Aorta (tissue), 5 donors: ENCODE measurements at places on chromosomes 5 and 9. TPM values are rescaled to one million over a fixed set of nuclear protein-coding genes. Genes with fewer than 3 reads are reported as not detected.
A peak's percentile ranks its signal among the peaks of the same experiment; 100 is the strongest.

DNA sequence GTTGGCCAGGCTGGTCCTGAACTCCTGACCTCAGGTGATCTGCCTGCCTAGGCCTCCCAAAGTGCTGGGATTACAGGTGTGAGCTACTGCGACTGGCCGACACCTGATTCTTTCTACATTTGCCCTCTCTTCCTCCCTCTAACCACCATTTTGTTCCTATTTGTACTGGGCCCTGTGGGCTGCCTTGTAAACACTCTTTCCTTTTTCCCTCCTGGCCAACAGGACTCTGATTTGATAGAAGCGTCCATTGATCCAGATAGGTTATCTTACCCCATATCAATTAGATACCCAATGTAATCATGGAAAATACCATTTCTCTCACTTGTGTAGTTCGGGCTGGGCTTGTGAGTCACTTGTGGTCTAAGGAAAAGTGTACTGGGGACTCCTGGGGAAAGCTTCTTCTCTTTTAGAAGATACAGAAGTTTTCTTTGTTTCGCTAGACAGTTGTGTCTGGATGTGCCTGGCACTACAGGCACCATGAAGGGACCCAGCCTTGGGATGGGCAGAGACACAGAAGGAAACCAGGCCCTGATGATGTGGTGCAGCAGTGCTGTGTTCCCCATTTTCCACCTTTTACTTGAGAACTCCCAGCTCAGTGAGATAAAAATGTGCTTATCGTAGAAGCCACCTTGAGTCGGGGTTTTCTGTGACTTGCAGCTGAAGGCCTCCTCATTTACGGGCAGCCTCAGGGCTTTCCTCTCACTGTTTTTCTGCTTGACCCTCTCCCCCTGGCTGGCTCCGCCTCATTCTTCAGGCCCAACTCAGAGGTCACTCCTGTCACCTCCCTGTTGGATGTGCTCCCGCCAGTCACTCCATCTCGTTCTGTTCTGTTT is 32.8 kb upstream of the CPEB4 start:
- H3K4me1 ChIP-seq, result no peaks in the 10 kb centered on the region
- no peak overlapping the region for H3K27ac ChIP-seq
- H3K36me3 ChIP-seq, result no peaks in the 10 kb centered on the region
- H3K4me3 ChIP-seq, result no peak overlapping the region

DNA sequence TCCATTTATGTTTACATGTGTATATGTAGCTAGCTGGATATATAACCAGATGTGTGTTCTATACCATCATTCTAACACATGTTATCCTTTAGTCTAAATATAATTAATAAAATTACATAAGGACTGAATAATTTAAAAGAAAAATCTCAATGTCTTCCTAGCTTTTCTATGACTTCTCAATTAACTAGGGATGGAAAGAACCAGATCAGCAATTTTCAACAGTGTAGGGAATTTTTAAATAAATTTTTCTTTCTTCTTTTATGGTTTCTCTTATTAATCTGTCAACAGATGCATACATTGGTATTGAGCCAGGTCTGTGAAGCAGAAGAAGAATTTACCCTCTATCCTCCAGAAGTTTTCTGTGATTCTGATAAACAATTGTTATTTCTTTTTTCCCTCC is 2180.4 kb upstream of the C9orf72 start:
- DNase-seq, result no peak
- no peaks in the 10 kb centered on the region for H3K4me1 ChIP-seq
- H3K27me3 ChIP-seq, result no peaks in the 10 kb centered on the region
- H3K4me3 ChIP-seq, result no peak overlapping the region

DNA sequence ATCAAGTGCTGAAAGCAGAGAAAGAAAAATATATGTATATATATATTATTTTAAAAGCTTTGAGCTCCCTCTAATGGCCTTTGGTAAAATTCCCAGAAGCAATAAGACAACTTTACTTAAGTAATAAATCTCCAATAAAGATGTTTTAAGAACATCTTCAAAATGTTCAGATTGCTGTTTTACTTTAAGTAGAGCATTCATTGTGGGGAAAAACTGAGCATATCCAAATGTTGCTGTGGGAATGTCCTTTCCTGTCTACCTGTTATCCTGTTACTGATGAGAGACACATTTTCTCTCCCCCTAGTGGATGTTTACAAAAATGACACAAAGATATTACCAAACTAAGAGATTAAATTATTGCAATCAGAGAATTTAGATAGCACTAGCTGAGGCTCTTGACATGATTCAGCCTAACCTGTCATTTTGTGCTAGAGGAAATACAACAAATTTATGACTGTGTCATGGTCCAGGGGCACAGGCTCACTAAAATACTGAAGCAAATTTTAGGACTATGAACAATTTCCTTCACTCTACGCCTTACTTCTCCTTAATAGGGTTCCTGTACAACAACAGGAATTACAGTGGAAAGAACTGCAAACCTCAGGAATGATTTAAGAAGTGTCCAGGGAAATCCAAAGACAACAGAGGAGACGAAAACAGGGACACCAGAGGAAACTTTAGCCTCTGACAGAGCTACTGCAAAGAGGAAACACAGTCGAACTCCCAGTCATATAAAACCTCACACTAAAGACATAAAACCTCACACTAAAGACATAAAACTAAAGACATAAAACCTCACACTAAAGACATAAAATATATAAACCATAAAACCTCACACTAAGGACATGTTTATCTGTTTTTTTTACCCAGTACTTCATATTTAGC is 24.3 kb upstream of the PRRC1 start:
- no peaks in the 10 kb centered on the region for H3K36me3 ChIP-seq
- DNase-seq, result no peak
- no peaks in the 10 kb centered on the region for H3K4me1 ChIP-seq
- H3K27me3 ChIP-seq, result no peaks in the 10 kb centered on the region
- H3K4me3 ChIP-seq, result no peak overlapping the region

GRCh38 chr5:131812371-131813160 is 15.7 kb upstream of the FNIP1 start:
- no peak for DNase-seq
- no peaks in the 10 kb centered on the region for H3K4me1 ChIP-seq
- no peaks in the 10 kb centered on the region for H3K36me3 ChIP-seq

- no peaks in the 10 kb centered on the region for H3K27me3 ChIP-seq
- no peaks in the 10 kb centered on the region for H3K4me1 ChIP-seq
- H3K4me3 ChIP-seq, result no peak overlapping the region
- no peak overlapping the region for H3K27ac ChIP-seq
- no peaks in the 10 kb centered on the region for H3K36me3 ChIP-seq
- DNase-seq, result no peak
Observed at GRCh38 chr5:59460368-59461153, 433.0 kb downstream of the PDE4D start.

DNA sequence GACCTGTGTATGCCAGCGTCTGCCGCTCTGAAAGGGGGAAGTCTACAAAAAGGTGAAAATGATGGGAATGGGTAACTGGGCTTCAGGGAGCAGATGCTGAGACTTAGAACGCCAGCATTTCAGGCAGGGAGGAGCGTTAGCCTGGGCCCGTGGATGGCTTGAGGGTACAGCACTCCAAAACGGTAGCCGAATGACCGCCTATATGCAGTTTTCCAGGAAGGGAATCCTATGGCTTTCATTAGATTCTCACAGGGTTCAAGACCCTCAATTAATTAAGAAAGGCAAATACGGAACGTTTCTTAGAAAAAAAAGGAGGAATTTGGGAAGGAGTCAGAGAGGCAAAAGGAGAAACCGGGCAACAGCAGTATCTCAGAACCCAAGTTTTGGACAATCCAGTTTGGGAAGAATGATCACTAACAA is 639 bp downstream of the AMACR start:
- H3K36me3 ChIP-seq, result no peaks in the 10 kb centered on the region
- H3K27me3 ChIP-seq, result no peaks in the 10 kb centered on the region
- H3K4me1 ChIP-seq, result no peaks in the 10 kb centered on the region
- peak overlapping the region; percentile 62 for H3K4me3 ChIP-seq
- H3K27ac ChIP-seq, result peak overlapping the region; percentile 84

DNA sequence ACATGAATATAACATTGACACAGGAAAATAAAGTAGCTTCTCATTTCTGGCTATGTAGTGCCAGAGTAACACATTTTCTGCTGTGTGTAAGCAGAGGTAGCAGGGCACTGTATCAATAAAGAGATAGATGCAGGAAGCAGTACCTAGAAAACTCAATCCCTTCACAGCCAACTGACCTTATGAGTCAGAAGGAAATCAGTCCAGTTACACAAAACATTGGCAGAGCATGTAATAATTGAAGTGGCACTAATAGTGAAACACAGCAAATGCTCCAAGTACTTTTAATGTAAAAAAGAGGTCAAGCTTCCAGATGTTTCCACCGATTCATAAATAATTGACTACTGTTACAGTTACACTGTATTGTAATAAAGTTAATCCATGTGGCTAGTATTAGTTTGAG is 706.6 kb downstream of the EFNA5 start:
- H3K4me1 ChIP-seq, result no peaks in the 10 kb centered on the region
- H3K4me3 ChIP-seq, result no peak overlapping the region
- H3K27ac ChIP-seq, result no peak overlapping the region
- no peaks in the 10 kb centered on the region for H3K36me3 ChIP-seq
- no peak for DNase-seq

- no peak for DNase-seq
- no peaks in the 10 kb centered on the region for H3K36me3 ChIP-seq
- H3K27ac ChIP-seq, result no peak overlapping the region
- H3K4me3 ChIP-seq, result no peak overlapping the region
- no peaks in the 10 kb centered on the region for H3K27me3 ChIP-seq
- no peaks in the 10 kb centered on the region for H3K4me1 ChIP-seq
Observed at GRCh38 chr9:13424204-13424603, 144.7 kb upstream of the MPDZ start.

- H3K36me3 ChIP-seq, result no peaks in the 10 kb centered on the region
- H3K27me3 ChIP-seq, result no peaks in the 10 kb centered on the region
- H3K4me3 ChIP-seq, result no peak overlapping the region
- no peak for DNase-seq
- H3K4me1 ChIP-seq, result no peaks in the 10 kb centered on the region
Observed at GRCh38 chr9:38182321-38182720, 113.3 kb upstream of the SHB start.

DNA sequence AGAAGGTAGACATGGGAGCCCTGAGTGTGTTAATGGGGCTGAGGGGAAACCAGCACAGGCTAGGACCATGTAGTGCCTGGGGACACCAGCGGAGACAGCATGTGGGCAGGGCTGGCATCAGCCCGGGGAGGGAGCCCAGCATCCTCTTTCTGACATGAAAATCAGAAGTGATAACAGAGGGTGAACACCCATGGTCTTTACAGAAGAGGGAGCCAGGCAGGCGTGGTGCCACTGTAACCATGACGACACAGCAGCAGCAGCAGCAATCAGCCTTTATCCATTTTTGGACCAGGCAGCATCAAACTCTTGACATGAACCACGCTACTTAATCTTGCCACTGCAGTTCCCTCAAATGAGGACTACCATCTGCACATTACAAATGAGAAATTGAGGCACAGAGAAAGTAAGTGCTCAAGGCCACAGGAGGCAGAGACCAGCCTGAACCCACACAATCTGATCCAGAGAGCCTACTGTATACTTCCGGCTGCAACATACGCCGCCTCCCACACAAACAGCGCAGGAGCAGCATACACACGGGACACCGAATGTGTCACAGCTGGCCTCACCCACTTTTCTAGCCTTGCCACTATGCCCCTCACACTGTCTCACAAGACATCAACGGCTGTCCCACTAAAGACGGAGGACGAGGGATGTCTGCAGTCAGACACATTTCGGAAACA is 23.8 kb downstream of the CAMSAP1 start:
- H3K4me3 ChIP-seq, result no peak overlapping the region
- peaks cover 2% of the 10 kb centered on the region for H3K4me1 ChIP-seq
- no peak overlapping the region for H3K27ac ChIP-seq
- no peaks in the 10 kb centered on the region for H3K36me3 ChIP-seq
- DNase-seq, result no peak
- H3K27me3 ChIP-seq, result no peaks in the 10 kb centered on the region

GRCh38 chr5:135140446-135141204 is 106.6 kb upstream of the PITX1 start:
- H3K27me3 ChIP-seq, result no peaks in the 10 kb centered on the region
- no peak overlapping the region for H3K27ac ChIP-seq
- no peaks in the 10 kb centered on the region for H3K36me3 ChIP-seq
- no peak overlapping the region for H3K4me3 ChIP-seq
- peak; percentile 79 for DNase-seq

- H3K4me3 ChIP-seq, result no peak overlapping the region
- no peak for DNase-seq
- no peaks in the 10 kb centered on the region for H3K4me1 ChIP-seq
Observed at GRCh38 chr9:117411547-117411946, 3.3 kb downstream of the ASTN2 start.

- H3K27ac ChIP-seq, result no peak overlapping the region
- no peaks in the 10 kb centered on the region for H3K27me3 ChIP-seq
- no peaks in the 10 kb centered on the region for H3K36me3 ChIP-seq
- no peak overlapping the region for H3K4me3 ChIP-seq
- H3K4me1 ChIP-seq, result no peaks in the 10 kb centered on the region
Observed at GRCh38 chr5:65026816-65027548, 258.3 kb downstream of the CWC27 start.

- no peaks in the 10 kb centered on the region for H3K27me3 ChIP-seq
- no peak overlapping the region for H3K27ac ChIP-seq
- no peaks in the 10 kb centered on the region for H3K36me3 ChIP-seq
- no peak overlapping the region for H3K4me3 ChIP-seq
Observed at GRCh38 chr5:175873088-175873454, 1.7 kb downstream of the CPLX2 start.

DNA sequence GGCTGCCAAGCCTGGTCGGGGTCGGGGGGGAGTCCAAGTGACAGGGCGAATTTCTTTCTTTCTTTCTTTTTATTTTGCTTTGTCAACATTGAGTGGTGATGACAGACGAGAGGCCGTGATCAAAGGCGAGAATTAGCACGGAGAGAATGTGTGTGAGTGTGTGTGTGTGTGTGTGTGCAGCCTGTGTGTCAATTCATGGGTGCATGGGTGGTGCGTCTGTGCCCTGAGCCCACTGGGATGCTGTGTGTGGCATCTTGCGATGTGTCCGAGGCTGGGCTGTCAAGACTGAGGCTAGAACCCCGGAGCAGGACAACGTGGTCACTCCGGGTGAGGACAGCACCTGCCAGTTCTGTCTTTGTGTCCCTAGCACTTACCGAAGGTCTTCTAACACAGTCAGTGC is 4.7 kb upstream of the FIBCD1 start:
- H3K4me1 ChIP-seq, result no peaks in the 10 kb centered on the region
- H3K4me3 ChIP-seq, result no peak overlapping the region
- H3K36me3 ChIP-seq, result no peaks in the 10 kb centered on the region
- no peak for DNase-seq

DNA sequence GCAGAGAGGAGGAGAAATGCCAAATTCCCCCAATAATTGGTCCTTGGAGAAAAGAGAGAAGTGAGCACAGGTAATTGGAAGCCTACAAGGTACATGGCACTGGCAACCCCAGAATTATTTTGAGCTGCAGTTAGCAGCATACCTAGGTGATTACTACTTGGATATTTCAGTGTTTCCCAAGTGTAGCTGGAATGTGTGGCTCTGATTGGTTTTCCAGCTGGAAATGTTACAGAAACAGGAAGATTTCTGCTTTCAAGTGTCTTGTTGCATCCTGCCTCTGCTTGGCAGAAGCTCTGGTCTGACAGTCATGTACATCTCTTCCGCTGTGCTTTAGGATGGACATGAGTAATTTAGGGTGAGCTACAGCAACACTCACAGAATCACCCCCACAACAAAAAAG is 262.1 kb downstream of the ENC1 start:
- H3K4me3 ChIP-seq, result no peak overlapping the region
- no peak overlapping the region for H3K27ac ChIP-seq
- DNase-seq, result no peak
- H3K4me1 ChIP-seq, result no peaks in the 10 kb centered on the region
- no peaks in the 10 kb centered on the region for H3K27me3 ChIP-seq

Gene DUSP1
- 1,994 TPM for total RNA-seq

Gene SPINK7
- not detected for total RNA-seq

Gene FCN2
- total RNA-seq, result not detected

Gene FAM221B
- not detected for total RNA-seq

Gene STX17
- 34.1 TPM for total RNA-seq

Gene TMC1
- total RNA-seq, result 0.62 TPM

Gene SLC26A2
- total RNA-seq, result 16.1 TPM

Gene FAM151B
- 4.4 TPM for total RNA-seq

Gene RC3H2
- 52.7 TPM for total RNA-seq

Gene ENDOG
- 14.1 TPM for total RNA-seq
